Right ventricle myocardium inferior (tissue), 1 donor: ENCODE measurements at places on chromosomes 12 and 14. TPM values are rescaled to one million over a fixed set of nuclear protein-coding genes. Genes with fewer than 3 reads are reported as not detected.

DNA sequence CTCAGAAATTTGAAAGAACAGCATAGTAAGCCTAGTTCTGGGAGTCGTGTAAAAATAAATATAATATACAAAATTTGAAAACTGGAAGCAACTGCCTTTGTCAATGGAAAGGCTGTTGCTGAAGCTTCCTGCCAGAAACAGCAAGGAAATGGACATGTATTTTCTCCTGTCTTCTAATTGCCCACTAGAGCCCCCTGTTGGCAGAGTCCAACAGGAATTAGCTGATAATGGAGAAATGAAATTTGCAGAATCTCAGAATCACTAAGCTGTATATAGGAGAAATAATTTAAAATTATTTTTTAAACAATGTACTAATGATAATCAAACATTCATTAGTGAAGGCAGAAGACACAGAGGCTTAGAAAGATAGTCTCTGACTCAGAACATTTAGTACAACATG is 414.8 kb downstream of the SLC6A15 start:
- DNase-seq, result no peak

The SLC8A3 gene
- 0.14 TPM for total RNA-seq

The OTUB2 gene
- total RNA-seq, result 0.35 TPM

DNA sequence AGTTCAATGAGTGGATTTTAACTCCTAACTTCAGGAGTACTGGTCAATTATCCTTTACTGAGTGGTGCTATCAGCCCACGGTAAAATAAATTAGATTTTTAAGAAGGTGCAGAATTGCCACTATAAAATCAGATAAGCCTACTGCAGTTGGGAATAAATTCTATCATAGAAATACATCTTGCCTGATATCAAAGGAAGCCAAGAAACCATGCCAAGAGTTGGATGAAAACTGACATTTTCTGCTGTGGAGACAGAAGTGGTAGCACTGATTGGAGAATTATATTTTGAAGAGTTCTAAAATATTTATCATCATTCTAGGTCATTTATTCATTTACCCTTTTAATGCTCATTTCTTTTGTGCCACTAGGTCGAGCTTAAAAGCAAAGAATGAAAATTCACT is 465.1 kb downstream of the APAF1 start:
- no peak for DNase-seq

The LRFN5 gene
- total RNA-seq, result 0.81 TPM

The BMP4 gene
- total RNA-seq, result 6.1 TPM

DNA sequence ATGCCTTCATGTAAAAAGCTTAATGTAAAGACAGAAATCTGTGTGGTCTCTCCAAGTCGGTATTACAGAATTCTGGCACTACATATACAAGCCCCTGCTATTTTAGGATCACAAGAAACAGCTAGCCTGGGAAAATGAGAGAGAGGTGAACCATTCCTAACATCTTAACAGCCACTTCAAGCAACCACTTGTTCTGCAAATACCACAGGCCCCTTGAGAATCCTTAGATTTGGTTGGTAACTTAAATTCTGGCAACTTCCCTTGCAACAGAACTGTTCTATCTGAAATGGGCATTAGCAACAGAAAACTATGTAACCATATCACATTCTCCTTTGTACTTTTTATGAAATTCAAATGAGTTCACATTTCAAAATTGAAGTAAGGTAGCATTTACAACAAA is 68.5 kb downstream of the SPPL3 start:
- DNase-seq, result no peak

GRCh38 chr12:123522164-123522563 is 11.4 kb downstream of the RILPL1 start:
- no peak for DNase-seq

DNA sequence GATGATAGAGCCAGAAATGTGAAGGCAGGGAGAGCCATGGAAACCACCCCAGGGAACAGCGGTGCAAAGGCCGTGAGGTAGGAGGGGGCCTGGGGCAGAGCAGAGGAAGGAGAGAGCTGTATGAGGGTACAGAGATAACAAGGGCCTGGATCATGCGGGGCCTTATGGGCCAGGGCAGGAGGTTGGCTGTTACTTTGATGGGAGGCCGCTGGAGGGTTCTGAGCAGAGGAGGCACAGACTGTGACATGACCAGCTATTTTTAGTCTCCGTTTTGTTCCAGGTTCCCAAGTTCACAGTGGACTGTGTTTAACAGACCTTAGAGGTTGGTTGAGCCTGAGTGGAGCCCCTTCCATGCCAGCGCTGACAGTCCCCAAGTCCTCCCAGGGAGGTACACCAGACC is 118.6 kb downstream of the GCH1 start:
- DNase-seq, result peak; percentile 66

The CLEC4C gene
- not detected for total RNA-seq

The RARG gene
- 18.2 TPM for total RNA-seq

- DNase-seq, result no peak
Measured at GRCh38 chr12:40618636-40619035, 73.6 kb upstream of the CNTN1 start.

GRCh38 chr12:96502477-96502876 is 13.1 kb downstream of the CFAP54 start:
- no peak for DNase-seq

The SIX4 gene
- total RNA-seq, result 1.4 TPM

- DNase-seq, result no peak
Measured at GRCh38 chr14:92659765-92660561, 88.5 kb downstream of the LGMN start.

- no peak for DNase-seq
Measured at GRCh38 chr14:103801459-103801858, 45.9 kb downstream of the PPP1R13B start.

- no peak for DNase-seq
Measured at GRCh38 chr14:25226214-25226613, 176.3 kb upstream of the STXBP6 start.

- DNase-seq, result no peak
Measured at GRCh38 chr12:26524862-26525465, 308.0 kb downstream of the ITPR2 start.
